ENCODE measurements at places on chromosomes 7 and 10. TPM values are rescaled to one million over a fixed set of nuclear protein-coding genes. Genes with fewer than 3 reads are reported as not detected.

DNA sequence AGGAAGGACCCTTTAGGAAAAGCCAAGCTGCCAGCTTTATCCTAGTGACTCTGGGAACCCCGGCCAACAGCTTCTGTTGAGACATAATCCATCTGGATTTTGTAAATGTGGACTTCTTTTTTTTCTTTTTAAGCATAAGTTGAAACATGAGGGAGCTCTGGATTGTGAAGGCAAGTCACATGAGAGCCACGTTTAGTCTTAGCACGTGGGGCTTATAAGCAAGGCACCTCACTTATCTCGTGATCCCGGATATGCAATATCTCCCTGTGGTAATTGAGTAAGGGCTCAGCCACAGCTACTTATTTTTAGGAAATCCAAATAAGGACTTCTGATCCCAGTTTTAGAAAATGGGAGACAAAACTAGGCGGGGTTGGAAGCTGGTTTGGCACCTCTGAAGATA, 111.2 kb upstream of the PTN start:
- DNase-seq = no peak
- H3K27me3 ChIP-seq = no peaks in the 10 kb centered on the region
- H3K4me3 ChIP-seq = no peak overlapping the region
- no peak overlapping the region for H3K27ac ChIP-seq
- H3K4me1 ChIP-seq = no peaks in the 10 kb centered on the region

DNA sequence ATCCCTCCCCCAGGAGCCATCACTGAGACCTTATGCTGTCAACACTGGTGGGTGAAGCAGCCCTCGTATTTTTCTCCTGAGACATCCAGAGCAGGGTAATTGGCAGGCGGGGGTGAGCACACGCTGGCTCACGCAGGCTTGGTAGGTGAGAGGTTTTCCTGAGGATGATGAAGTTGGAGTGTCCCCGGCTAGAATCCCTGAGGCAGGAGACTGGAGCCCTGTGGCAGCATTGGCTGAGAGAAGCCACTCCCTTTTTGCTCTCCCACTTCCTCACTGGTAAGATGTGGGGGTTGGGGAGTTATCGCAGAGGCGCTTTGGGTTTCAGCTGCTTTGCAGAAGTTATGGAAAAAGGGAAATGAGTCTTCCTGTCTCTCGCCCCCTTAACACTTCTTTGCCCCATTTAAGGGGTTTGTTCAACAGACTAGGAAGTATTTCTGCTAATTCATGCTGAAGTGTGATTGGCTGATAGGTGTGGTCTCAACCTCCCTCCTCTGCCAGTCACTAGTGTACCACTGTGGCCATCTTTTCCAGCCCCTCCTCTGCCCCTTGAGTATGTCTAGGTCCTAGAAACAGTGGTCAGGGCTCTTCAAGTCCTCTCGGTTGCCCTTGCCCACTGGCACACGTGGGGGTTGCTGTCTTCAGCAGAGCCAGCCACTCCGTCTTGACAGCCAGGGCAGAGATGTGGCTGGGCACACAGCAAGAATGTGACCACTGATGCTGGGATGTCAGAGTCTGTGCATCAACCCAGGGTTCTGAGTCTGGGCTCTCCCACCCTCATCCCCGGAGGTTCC, 5.7 kb downstream of the ARPC1B start:
- DNase-seq = peak; percentile 49
- 0 out of 2 replicates have a peak, but pooled peaks cover 10% of the 10 kb centered on the region for H3K4me1 ChIP-seq
- H3K27me3 ChIP-seq = no peaks in the 10 kb centered on the region
- no peak overlapping the region for H3K4me3 ChIP-seq
- no peaks in the 10 kb centered on the region for H3K36me3 ChIP-seq
- peak overlapping the region; percentile 55 for H3K27ac ChIP-seq

Gene FAM25G
- polyA plus RNA-seq = not detected

Gene CPVL
- polyA plus RNA-seq = 31.9 TPM

DNA sequence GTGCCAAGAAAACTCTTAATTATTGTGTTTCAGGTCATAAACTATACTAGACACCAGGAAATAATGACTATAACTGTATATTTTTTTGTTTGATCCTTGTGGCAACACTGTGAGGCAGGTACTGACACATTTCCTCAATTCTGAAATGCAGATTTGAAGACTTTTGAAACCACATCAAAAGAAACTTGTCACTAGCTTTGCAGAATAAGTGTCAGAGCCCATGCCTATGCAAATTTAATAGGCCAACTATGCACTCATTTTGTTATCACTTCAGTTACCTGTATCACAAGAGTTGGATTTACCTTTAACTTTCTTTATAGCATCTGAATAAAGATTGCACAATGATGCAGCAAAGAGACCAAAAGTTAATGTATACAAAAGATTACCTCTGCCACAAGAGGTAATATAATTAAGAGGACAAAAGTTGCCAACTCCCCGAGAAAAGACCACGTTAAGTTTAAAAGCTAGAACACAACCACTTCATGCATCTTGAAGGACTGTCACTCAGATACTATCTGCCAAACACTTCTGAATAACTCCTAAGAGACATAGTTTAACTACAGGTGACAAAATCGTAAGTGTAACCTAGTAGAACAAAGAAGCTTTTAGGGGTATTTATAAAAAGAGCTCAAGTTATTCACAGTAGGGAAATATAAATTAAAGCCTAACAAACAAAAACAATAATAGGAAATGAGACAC, 80.5 kb downstream of the ELAPOR2 start:
- H3K27ac ChIP-seq = no peak overlapping the region
- DNase-seq = no peak
- H3K36me3 ChIP-seq = no peaks in the 10 kb centered on the region
- no peaks in the 10 kb centered on the region for H3K27me3 ChIP-seq
- H3K4me1 ChIP-seq = peaks cover 9% of the 10 kb centered on the region

- no peak for DNase-seq
- no peaks in the 10 kb centered on the region for H3K36me3 ChIP-seq
- H3K4me1 ChIP-seq = no peaks in the 10 kb centered on the region
- no peaks in the 10 kb centered on the region for H3K27me3 ChIP-seq
- no peak overlapping the region for H3K27ac ChIP-seq
Measured at GRCh38 chr10:651692-652091, 37.8 kb downstream of the DIP2C start.

GRCh38 chr10:46544989-46545791, 11.3 kb downstream of the GPRIN2 start:
- H3K27ac ChIP-seq = no peak overlapping the region
- H3K4me1 ChIP-seq = peaks cover 24% of the 10 kb centered on the region
- peak; percentile 84 for DNase-seq
- no peak overlapping the region for H3K4me3 ChIP-seq

GRCh38 chr10:132198381-132199181, 11.8 kb downstream of the DPYSL4 start:
- no peaks in the 10 kb centered on the region for H3K36me3 ChIP-seq
- H3K4me1 ChIP-seq = no peaks in the 10 kb centered on the region
- H3K27ac ChIP-seq = no peak overlapping the region
- H3K27me3 ChIP-seq = no peaks in the 10 kb centered on the region
- no peak overlapping the region for H3K4me3 ChIP-seq

All from GM23338 (cell line).